ENCODE measurements at places on chromosomes 7 and 10.

GRCh38 chr7:132256721-132257212, 319.5 kb downstream of the PLXNA4 start:
- DNase-seq, result no peak

- DNase-seq, result no peak
Measured at GRCh38 chr7:132115758-132116157, 460.5 kb downstream of the PLXNA4 start.

DNA sequence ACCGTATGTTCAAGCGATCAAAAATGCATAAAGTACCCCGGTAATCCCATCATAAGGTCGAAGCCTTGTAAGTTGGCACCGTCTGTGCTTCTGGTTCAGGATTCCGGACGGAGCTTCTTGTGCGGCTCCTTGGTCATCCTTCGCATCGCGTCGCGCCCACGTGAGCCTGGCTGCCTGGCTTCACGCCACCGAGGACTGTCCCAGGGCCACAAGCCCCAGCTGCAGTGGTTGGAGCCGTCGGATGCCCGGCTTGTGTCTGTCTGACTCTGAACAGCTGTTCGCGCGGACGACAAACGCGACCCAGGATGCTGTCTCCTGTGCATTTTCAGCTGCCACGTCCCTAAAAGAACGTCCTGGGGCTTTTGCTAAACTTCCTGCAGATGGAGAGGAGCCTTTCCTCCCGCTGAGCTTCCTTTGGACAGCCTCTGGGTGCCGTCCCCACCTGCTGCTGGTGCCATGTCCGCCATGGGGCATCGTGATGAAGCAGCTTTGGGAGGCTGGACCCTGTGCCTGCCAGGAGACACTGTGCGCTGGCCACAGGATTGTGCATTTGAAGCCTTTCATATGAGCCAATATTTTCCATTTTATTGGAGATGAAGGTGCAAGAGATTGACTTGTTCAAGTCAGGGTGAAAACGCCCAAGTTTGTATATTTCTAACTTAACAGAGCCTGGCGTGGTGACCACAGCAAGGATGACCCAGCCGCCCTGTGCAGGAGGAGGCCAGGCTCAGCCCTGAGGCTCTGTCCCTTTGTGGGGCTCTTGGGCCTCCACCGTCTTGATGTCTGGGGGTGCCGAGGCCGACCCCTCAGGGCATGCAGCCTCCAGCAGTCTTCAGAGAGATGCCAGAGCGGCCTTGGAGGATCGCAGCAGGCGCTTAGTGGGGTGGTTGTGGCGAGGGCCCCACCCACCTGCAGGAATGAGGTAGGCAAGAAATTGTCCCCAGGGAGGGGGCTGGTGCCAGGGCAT, 6.7 kb upstream of the JAKMIP3 start:
- DNase-seq, result no peak

GRCh38 chr7:78124216-78124615, 325.6 kb downstream of the PHTF2 start:
- no peak for DNase-seq

All from HCT116 (cell line).